ENCODE measurements at places on chromosomes 16 and 17.
A peak's percentile ranks its signal among the peaks of the same experiment; 100 is the strongest.

- no peak for DNase-seq
Measured at GRCh38 chr16:70466805-70467076, 12.3 kb downstream of the FCSK start.

- no peak for DNase-seq
Measured at GRCh38 chr16:4591191-4591590, 23.5 kb downstream of the UBALD1 start.

DNA sequence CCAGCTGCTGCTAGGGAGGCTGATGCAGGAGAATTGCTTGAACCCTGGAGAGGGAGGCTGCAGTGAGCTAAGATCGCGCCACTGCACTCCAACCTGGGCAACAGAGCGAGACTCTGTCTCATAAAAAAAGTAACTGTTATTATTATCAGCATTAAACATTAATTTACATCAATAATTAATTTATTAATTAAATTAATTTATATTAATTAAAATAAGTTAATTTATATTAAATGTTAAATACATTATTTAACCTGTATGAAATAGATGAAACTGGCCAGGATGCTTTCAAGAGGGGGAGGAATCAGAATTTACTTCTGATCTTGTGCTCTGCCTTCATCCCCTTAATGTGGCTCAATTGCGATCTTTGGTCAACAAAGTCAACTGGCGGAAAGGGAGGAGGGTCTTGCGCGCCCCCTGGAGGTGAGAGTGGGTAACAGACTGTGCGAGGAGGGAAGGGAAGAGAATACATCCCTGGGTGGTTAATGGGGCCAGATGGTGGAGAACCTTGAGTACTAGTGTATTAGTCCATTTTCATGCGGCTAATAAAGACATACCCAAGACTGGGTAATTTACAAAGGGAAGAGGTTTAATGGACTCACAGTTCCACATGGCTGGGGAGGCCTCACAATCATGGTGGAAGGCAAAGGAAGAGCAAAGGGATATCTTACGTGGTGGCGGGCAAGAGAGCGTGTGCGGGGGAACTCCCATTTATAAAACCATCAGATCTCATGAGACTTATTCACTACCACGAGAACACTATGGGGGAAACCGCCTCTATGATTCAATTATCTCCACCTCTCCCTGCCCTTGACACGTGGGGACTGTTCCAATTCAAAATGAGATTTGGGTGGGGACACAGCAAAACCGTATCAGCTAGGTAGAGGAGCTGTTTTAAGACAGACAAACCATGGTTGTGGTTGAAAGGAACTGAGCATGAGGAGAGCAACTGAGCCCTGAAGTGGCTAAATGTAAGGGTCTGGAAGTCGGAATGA lies 15.7 kb upstream of the CPPED1 start:
- peak; percentile 68 for DNase-seq

DNA sequence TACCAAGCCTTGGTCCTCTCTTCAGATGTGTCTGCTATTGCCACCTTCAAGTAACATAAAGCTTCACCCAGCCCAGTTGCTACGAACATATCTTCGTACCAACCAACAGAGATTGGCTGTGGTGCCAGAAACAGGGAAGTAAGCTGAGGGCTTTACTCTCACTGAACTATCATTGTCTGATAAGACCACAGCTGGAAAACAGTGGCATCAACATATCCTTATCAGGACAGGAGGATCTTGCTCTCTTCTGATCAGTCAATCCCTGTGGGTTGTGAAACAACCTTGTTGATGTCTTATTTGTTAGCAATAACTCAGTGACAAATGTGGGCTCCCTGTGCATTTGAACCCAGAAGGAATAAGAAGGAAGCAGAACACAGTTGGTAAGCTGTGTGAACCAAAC lies 446.3 kb upstream of the MAF start:
- no peak for DNase-seq

DNA sequence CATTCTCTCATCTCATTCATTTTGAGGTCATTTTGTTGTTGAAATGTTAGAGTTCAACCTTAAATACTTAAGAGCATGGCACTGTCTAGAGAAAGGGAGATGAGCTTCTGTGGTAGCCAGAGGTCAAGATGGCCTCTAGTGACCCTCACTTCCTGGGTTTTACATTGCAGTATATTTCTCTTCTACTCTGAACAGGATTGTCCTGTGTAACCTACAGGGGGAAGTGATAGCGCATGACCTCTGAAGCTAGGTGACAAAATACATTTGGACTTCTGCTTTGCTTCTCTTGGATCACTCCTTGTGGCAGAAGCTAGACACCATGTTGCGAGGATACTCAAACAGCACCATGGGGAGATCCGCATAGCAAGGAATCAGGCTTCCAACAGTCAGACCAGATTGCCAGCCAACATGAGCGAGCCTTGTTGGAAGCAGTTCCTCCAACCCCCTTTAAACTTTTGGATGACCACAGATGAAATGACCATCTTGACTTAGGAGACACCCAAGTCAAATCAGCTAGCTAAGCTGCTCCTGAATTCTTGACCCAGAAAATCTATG lies 748.4 kb downstream of the MAF start:
- DNase-seq, result peak; percentile 15

DNA sequence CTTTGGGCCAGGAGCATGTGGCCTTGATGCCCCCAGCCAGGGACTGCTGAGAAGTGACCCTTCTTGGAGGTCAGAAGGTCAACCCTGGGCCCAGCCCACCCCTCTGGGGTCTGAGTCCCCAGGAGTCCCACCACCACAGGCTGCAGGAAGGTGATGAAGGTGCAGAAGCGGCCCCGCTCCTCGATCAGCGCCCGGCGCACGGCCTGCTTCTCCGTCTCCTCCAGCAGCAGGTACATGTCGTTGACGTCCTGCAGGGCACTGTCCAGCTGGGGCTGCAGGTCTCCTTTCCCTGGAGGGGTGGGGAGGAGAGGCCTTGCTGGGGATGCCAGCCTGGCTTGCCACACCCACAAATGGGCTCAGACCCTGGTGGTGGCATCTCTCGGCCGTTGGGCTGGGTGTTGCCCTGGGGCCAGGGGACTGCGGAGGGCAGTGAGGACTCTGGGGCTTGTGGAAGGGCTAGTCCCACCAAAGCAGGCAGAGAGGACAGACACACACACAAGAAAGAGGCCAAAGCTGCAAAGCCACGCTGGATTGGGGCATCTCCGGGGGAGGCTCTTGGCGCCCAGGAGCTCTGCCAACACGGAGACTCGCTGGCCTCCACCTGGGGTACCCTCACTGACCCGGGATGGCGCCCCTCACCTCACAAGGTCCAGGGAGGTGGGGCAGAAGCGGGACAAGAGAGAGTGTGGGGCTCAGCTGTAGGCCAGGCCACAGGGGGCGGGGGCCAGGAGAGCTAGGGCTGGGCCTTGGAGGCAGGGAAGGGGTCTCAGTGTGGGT lies 7.5 kb downstream of the MTSS2 start:
- DNase-seq, result no peak

- no peak for DNase-seq
Measured at GRCh38 chr17:66283971-66284370, 18.4 kb upstream of the PRKCA start.

GRCh38 chr17:3796822-3797170 lies 4.2 kb downstream of the ITGAE start:
- DNase-seq, result no peak

GRCh38 chr17:34230342-34230741 lies 24.7 kb upstream of the CCL2 start:
- no peak for DNase-seq
